ENCODE measurements at places on chromosomes 4 and X.
A peak's percentile ranks its signal among the peaks of the same experiment; 100 is the strongest.

GRCh38 chrX:136907621-136908020, 27.1 kb upstream of the RBMX start:
- DNase-seq = no peak

DNA sequence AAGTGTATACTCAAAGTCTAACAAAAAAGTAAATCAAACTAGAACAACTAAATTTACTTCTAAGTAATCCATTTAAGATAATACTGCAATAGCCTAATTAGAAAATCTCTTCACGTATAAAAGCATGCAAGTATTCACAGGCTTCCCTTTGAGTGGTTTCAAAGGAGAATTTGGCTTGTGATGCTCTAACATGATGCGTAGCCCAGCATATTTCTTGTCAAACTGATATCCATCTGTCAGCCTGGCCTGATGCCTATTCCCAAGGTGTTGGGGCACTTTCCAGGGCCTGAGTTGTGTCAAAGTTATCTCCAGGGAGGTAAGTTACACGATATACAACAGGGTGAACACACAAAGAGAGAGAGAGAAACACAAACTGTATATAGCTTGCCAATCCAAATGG, 287.0 kb upstream of the MAGEB18 start:
- DNase-seq = no peak

DNA sequence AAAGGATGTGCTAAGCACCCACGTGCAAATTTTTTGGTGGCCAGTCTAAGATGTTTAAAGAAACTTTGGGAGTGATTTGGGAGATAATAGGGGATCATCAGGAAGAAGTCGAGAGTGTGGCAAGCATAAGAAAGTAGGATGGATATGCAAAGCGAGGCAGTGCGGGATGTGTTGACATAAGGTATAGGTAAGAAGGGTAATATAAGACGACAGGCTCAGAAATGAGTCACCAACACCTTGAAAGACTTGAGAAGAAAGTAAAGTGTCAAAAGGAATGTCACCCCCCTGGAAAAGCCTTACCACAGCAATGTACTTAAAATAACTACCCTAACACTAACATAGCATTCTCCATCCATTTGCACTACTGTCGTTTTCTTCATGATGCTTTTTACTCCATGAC, 69.8 kb upstream of the BMP2K start:
- peak; percentile 57 for DNase-seq

DNA sequence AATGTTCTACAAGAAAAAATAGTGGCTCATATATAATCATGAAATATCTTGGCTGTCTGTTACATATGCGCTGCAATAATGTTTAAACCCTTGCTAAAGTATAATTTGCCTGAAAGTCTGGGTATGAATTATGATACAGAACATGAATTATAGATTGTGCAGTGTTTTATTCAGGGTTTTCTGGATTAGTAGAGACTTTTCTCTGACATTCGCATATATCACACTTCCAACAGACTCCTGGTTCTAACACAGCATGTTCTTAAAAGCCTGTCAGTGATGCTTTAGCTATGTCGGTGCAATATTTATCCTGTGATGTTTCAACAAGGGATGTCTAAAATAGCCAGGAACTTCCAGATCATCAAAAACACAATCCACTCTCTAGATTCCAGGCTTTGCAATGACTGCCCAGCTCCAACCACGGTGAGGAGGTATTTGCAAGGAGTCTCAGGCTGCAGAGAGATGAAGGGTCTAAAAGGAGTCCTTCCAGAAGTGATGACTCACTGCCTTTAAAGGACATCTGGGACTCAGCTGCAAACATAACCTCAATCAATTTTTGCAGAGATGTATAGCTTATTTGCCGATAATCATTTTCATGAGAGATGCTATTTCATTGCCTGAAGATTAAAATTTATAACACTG, 69.4 kb downstream of the RWDD4 start:
- DNase-seq = no peak

DNA sequence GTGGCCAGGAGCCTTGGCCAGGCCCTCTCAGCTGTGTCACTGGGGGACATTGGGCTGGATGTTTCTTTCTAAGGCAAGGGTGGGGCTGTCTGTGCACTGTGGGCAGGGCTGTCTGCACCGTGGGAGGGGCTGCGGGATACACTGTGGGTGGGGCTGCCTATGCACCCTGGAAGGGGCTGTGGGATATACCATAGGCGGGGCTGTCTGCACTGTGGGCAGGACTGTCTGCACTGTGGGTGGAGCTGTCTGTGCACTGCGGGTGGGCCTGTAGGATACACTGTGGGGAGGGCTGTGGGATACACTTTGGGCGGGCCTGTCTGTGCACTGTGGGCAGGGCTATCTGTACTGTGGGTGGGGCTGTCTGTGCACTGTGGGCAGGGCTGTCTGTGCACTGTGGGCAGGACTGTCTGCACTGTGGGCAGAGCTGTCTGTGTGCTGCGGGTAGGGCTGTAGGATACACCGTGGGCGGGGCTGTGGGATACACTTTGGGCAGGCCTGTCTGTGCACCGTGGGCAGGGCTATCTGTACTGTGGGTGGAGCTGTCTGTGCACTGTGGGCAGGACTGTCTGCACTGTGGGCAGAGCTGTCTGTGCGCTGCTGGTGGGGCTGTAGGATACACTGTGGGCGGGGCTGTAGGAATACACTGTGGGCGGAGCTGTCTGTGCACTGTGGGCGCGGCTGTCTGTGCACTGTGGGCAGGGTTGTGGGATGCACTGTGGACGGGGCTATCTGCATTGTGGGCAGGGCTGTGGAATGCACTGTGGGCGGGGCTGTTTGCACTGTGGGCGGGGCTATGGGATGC, 31.1 kb downstream of the ACOX3 start:
- DNase-seq = peak; percentile 10

GRCh38 chr4:184544788-184545409, 70.5 kb upstream of the IRF2 start:
- DNase-seq = no peak

GRCh38 chr4:151291485-151291884, 14.5 kb downstream of the PRSS48 start:
- DNase-seq = no peak

DNA sequence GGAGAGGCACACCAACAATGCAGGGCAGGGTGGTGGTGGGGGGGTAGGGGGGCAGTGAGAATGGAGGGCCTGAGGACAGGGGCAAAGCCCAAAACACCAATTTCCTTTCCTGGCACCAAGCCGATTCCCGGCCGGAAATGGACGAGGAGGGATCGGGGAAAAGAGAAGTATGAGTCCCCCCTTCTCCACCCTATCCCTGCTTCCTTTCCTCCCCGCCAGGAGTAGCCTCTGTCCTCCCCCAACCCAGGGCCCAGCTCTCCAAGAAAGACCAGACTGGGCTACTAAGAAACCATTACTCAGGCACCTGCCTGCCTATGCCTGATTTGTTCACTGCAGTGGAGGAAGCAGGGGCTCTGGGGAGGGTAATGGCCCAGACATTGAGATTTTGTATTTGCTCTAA, 402 bp downstream of the CCDC120 start:
- no peak for DNase-seq

DNA sequence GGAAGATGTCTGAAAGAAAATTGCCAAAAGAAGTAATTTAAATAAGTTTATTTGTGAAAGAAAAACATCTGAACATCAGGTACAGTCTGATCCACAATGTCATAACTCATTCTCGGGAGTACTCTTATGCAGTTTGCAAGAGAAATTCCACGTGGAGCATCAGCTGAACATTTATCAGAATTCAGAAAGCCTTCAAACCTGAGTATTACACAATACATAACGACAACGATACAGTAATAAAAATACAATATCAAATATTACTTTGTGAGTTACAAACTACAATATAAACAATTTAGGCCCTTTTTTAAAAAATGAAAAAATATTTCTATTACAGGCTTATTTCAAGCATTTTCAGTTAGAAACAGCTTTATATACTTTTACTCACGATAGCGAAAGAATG, 116.4 kb downstream of the RAB28 start:
- no peak for DNase-seq

GRCh38 chrX:44651358-44651757, 108.7 kb upstream of the FUNDC1 start:
- DNase-seq = peak; percentile 17

GRCh38 chr4:115357776-115358175, 244.4 kb upstream of the NDST4 start:
- no peak for DNase-seq

DNA sequence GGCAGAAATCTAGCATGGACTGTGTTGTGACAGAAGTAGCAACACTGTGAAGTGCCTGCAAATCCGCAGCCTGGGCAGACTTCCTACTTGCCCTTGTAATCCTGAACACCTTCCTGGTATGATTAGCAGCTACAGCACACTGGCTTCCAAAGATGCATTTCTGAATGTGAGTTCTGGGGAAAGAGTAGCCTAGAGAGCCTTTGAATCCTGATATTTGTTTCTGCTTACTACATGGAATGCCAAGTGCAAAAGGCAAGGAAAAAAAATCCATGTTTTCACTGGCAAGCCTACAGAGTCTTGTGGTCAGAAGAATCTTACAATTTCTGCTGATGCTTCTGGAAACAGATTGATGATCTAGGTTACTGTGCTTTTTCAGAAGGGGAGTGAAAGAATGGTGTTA, 223.7 kb downstream of the COL25A1 start:
- DNase-seq = peak; percentile 4

DNA sequence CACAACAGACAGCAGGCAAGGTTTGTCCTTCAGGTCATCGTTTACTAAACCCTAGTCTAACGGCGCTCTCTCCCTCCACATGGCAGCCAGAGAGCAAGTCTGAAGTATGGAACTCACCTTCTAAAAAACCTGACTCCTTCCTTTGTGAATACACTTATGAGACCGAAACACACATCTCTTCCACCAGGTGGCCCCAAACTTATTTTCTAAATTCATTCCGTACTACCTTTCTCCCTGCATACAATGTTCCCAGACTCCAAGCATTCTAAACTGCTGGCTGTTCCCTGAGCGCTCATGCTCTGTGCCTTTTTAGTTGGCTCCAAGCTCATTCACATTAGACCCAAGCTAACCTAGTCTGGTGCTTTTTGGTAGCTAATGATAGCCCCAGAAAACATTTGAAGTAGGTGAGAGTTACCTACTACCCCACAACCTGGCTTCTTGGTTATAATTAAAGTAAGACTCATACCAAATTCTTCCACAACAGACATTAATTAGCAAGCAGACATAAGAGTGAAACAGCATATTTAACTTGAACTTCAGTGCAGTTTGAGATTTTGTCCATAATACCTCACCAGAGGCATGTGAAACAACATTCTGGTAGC, 67.6 kb upstream of the DCLK2 start:
- peak; percentile 72 for DNase-seq

- DNase-seq = no peak
Observed at GRCh38 chrX:132750331-132751062, 207.9 kb downstream of the HS6ST2 start.

DNA sequence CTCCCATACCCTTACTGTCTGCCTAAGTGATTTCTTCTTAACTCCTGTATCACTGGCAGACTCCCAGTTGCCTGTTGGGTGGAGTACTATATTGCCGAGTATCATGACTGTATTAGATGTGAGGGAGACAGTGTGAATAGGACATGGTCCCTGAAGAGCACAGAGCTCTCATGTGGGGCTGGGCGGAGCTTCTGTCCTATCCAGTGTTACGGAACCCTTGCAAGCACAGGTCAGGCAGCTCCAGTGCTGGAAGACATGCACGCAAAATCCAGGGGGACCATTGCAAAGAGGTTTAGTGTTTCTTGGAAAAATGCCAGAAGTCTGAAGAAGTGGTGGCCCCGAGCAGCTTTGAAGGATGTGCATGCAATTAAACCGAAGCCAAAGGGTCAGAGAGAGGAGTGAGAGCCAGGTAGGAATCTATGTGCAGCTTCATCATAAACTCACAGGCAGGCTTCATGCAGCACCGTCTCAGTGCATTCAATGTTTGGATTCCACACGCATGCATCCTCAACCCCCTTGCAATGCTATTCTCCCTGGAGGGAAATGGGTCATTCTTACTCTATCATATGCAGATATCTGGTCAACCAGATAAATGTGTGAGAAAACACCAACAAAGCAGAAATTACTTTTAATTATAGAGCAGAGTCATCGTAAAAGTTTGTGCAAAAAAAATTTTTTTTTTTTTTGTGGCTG, 49.7 kb upstream of the DHRSX start:
- DNase-seq = no peak

GRCh38 chr4:98930311-98930865, 1.5 kb upstream of the EIF4E start:
- peak; percentile 60 for DNase-seq

DNA sequence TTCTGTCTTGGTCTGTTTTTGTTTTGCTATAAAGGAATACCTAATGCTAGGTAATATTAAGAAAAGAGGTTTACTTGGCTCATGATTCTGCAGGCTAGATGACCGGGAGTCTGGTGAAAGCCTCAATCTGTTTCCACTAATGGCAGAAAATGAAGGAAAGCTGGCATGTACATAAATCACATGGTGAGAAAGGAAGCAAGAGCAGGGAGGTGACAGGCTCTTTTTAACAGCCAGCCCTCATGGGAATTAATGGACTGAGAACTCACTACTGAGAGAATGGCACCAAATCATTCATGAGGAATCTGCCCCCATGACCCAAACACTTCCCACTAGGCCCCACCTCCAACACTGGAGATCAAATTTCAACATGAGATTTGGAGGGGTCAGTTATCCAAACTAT, 27.6 kb downstream of the SATL1 start:
- DNase-seq = no peak

DNA sequence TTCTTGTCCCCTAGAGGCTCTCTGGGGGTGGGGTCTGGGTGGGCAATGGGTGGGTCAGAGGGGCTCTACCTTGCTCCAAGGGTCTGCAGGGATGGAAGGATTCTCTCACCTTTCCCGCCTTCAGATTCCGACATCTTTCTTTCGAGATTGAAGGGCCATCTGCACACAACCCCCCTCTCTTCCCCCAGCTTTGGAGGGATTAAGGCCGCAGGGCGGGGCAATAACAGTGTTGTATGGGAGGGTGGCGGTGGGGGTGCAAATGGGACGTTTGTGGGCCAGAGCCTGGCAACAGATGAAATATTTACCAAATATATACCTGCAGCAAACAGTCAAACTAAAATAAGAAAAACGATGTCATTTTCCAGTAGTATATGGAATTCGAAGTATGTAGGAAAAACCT, at the start of gene CACNA1F:
Gene CACNA1F, minus strand, starts transcription at position 165 of the 400 bp plus-strand sequence. Its CDS starts 31 bp downstream, at position 134.
- no peak for DNase-seq

GRCh38 chr4:45410701-45411210, 684.4 kb upstream of the GNPDA2 start:
- no peak for DNase-seq

- no peak for DNase-seq
Observed at GRCh38 chrX:46733226-46733625, 25.7 kb downstream of the SLC9A7 start.

- no peak for DNase-seq
Observed at GRCh38 chr4:113977526-113977855, 2.0 kb downstream of the ARSJ start.

GRCh38 chrX:15790769-15791290, 546 bp downstream of the ZRSR2 start:
- DNase-seq = no peak

All from epithelial cell of esophagus (primary cell).